Daoy (cell line): ENCODE measurements at places on chromosomes 12 and 14.

- DNase-seq, result no peak
These were observed 31.6 kb downstream of the TBC1D15 start for GRCh38 chr12:71871116-71871515.

DNA sequence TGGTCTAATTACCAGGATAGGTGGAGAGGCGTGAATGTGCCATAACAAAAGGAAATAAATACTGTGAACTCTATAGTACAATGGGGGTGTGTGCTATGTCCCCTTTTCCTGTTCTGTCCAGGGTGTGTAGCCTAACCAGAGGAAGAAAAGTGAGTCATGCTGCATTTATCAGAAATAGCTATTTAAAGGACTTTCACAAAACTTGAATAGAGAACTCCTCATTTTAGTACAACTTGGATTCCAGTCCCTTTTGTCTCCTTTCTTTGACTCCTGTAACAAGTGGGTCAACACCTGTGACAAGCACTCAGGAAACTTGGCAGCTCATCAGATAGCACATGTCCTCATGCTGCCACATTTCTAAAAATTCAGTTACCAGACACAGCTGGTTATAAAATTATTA, 123.4 kb downstream of the CCDC91 start:
- peak; percentile 10 for DNase-seq

- DNase-seq, result no peak
These were observed 39.7 kb downstream of the FOXN4 start for GRCh38 chr12:109269428-109269827.

- no peak for DNase-seq
These were observed 19.6 kb downstream of the PROX2 start for GRCh38 chr14:74856366-74856765.

DNA sequence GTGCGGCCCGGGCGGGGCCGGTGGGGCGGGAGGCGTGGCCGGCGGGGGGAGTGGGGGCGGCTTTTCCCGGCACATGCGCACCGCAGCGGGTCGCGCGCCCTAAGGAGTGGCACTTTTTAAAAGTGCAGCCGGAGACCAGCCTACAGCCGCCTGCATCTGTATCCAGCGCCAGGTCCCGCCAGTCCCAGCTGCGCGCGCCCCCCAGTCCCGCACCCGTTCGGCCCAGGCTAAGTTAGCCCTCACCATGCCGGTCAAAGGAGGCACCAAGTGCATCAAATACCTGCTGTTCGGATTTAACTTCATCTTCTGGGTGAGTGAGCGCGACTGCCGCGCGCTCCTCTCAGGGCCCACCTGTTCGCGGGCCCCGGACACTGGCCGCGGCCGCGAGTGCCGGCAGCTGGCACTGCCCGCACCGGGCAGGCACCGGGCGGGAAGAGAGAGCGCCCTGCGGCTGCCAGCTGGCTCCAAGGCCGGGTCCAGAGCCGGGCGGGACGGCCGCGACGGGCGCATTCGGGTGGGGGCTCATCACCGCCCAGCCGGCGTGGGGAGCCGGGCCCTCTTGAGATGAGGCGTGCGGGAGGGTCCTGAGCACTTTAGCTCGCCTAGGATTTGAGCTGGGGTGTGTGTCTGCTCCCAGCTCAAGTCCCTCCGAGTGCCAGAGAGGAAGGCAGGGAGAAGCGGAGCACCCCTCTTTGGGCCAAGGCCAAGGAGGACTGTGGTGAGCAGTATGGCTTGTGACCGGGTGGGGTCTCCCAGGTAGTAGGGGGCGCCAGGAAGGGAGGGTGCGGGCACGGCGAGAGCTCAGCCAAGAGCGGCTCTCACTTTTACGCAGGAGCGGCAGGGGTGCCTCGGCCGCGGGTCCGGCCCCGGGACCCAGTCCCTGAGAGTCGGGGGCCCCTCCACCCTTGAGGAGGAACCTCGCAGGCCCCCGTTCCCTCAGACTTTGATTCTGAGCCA, at the start of gene CD9:
CD9 (plus strand) TSS at position 145 of the 957 bp plus-strand sequence; CDS start at position 245, 100 bp downstream.
- peak; percentile 67 for DNase-seq

DNA sequence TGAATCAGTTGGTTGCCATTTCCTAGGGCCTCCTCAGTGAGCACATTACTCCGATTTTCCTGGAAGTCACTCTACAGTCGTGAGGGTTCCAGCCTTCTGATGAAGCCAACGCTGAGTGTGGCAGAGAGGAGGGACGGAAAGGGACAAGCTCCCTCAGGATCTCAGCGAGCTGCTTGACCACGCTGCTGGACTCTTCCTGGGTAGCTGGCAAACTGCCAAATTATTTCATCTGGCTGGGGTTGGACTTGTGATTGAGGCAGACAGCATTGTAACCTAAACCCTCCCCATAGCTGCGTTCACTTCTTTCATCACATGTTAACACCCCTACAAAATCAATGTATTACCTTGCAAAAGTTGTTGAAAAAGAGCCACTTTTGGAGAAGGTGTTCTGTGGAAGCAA, 69.6 kb upstream of the CHST11 start:
- no peak for DNase-seq

DNA sequence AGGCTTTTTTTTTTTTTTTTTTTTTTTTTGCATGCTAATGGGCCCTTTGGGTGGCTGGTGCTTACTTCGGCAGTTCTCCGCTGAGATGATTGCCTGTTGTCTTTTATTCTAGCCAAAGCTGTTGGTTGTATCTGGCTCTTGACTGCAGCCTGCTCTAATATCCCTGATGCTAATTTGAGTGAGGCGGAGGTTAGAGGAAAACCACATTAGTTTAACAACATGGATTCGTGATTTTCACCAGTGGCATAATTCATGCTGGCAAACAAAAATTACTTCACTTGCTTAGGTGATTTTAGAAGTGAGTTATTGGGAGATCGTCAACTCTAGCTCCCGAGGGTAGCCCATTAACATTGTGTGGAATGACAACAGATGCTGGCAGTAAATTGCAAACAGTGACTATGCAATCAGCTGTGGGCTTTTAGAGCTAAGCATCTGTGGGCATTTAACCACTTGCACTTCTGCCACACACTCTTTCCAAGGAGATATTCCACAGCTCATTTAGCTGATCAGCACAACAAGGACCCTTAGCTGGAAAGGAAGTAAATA, 97.6 kb upstream of the ZDHHC17 start:
- no peak for DNase-seq

GRCh38 chr14:88075269-88075981, 70.5 kb downstream of the GPR65 start:
- DNase-seq, result no peak

- no peak for DNase-seq
These were observed 54.2 kb upstream of the GZMB start for GRCh38 chr14:24688030-24688658.

DNA sequence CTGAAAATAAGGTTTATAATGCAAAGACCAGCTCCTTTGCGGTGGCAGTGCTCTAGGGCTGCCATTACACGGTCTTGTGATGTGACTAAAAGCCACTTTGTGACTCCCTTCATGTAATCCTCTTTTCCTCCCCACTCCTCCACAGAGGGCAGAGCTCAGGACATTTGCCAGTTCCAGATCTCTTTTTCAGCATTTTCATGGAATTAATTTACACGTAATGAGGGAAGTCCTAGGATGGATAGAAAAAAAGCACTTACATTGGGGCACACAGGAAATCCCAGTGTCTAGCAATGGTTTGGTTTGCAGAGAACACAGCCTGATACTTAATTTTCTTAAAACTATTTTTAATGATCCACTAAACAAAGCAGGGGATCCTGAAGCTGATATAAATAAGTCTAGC, 17.5 kb upstream of the ATF1 start:
- DNase-seq, result no peak

DNA sequence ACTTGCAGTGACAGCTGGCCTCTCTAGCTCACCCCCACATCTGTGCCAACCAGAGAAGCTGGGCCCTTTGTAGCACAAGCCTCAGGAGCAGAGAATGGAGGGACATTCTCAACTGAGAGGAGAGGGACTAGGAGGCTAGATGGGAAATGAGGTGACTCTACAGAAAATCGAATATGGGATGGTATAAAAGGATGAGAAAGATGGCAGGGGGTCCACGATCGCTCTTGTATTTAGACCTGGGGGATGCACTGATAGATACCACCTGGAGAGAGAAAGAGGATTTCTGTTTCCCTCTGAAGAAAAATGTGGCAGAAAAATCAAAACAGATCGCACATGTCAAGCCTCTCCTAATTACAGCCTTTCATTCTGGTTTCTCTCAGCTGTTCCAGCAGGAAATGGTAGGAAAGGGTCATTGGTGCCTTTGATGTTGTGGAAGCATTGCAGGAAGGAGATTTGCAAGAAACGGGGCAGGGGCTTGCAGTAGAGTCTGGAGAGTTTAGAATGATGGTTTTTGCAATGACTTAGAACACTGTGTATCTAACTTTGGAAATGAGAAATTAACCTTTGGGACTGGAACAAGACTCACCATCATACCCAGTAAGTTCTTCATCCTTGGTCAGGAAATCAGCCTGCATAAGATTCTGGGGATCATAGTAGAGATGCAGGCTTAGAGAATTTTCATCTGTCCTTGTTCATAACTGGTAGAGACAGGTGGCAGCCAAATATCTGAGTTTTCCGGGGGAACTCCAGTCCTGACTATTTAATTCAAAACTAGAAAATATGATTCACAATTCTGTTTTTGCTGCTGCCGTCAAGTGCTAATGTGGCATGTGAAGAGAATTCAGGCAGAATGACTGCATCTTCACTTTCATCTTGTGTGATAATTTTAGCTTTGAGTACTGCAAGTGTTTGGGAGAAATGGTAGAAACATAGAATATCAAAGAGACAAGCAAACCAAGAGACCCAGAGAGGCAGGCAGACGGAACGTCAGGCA, 98.8 kb downstream of the DAD1 start:
- no peak for DNase-seq

GRCh38 chr12:124964836-124965462, 24.0 kb downstream of the DHX37 start:
- DNase-seq, result no peak

- DNase-seq, result no peak
These were observed 220.2 kb upstream of the SLC16A7 start for GRCh38 chr12:59375633-59376032.

DNA sequence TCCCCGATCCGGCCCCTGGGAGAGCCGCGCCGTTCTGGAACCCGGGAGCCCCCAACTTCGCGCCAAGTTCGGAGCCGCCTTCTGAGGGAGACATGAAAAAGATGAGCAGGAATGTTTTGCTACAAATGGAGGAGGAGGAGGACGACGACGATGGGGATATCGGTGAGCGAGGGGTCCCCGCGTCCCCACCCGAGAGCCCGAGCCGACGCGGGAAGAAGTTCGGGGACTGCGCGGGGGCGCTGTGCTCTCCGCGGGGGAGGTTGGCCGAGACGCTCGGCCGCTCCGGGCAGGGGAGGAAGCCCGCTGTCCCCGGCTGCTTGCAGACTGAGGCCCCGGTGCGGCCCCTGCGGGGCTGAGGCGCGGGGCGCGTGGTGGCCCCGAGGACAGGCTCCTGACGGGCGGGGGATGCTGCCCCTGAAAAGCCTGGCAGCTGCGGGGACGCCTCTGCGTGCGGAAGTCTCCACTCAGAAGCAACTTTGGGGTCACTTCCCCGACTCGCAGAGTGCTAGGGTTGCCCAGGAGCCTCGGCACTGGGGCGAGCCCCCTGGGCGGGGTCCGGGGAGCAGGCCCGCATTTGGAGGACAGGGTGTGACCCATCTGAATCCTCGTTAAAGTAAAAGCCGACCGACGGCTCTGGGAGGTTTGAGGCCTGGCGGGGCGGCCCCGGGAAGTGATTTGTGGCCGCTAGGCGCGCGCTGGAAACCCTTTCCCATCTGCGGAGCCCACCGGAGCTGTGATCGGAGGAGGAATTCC, 511 bp downstream of the ANO6 start:
- peak; percentile 58 for DNase-seq

GRCh38 chr14:48373981-48374380, 698.6 kb upstream of the MDGA2 start:
- no peak for DNase-seq

DNA sequence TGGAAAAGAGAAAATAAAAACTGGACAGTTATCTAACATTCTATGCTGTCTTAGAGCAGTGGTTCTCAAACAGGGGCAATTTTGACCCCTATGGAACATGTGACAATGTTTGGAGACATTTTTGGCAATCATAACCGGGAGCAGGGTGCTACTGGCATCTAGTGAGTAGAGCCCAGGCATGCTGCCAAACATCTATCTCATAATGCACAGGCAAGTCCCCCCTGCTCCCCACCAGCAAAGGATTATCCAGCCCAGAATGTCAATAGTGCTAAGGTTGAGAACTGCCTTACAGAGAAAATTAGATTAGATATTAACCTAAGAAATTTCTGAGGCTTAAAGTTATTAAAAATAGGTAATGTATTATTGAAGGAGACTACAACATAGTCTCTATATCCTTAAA, 22.9 kb upstream of the CATSPERB start:
- DNase-seq, result no peak

DNA sequence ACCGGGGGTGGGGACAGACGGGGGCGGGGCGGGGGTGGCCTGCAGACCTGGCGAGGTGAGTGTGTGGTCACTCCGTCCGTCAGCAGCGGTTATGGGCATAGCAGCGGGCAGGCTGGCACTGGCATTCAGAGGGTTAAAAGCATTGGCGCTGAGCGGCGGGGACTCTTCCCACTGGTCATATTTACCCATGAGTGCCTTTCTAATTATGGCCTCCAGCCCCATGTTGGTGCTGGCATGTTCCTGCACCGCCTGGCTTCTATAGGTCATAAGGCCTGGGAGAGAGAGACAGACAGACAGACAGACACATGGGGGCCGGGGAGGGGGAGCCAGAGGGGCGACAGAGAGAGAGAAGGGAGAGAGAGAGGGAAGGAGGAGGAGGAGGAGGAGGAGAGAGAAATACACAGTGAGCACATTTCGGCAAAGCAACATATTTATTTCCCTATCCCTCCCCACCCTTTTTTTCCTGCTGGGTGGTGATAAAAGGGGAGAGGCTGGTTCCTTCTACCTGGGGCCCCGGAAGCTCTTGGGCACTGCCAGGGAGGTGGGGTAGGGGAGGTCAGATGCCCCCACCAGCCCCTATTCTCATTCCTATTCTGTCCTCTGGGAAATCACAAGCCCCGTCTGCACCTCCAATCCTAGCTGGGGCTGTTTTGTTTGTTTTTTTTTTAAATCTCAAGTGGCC, 32.6 kb downstream of the RFLNA start:
- DNase-seq, result no peak

DNA sequence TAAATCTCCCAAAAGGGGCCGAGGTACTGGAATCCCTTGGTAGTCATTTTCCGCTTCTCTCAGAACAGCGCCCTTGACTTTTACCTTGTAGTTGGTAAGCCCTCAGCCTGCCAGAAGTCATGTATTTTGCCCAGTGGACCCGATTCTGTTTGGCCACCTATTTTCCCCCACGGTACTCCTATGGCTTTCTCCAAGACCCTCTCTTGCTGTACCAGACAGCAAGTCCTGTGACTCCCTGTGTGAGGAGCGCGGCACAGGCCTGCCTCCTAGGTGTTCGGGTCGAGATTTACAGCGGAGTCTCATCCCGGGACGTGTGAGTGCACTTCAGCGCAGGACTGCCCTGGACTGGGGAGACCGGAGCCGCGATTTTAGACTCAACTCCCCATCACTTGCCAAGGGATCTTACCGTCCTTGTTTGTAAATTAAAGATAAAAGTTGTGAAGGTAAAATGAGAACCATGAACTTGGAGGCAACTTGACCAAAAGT, 1.1 kb upstream of the MBD6 start:
- peak; percentile 23 for DNase-seq
